Activated CD4-positive, CD25-positive, alpha-beta regulatory T cell treated with anti-CD3 and anti-CD28 coated beads, Interleukin-2, amount 50 U/mL, for 72 hours (primary cell): ENCODE measurements at places on chromosomes 16 and 17.

- DNase-seq = peak; percentile 98
These were observed at the start of gene SCRN2 for GRCh38 chr17:47840742-47841487. Gene SCRN2 (minus strand): TSS chr17:47841273. CDS start chr17:47840843, 430 bp downstream.

- no peak for DNase-seq
These were observed 43.0 kb upstream of the TOB1 start for GRCh38 chr17:50908860-50909764.

DNA sequence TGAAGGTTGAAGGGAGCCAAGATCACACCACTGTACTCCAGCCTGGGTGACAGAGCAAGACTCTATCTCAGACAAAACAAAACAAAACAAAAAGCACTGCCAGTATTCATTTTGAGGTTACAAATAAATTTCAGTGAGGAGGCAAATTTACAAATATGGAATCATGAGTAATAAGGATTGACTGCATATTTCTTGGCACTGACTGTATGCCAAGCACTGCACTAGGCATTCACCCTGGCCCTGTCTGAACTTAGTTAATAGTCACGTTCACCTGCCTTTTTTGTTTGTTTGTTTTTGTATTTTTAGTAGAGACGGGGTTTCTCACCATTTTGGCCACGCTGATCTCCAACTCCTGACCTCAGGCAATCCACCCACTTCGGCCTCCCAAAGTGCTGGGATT is 5.1 kb downstream of the LDAF1 start:
- DNase-seq = no peak

GRCh38 chr16:69566981-69567680 is 1.4 kb downstream of the NFAT5 start:
- DNase-seq = no peak

- DNase-seq = no peak
These were observed 21.5 kb upstream of the MYH13 start for GRCh38 chr17:10394201-10394887.

DNA sequence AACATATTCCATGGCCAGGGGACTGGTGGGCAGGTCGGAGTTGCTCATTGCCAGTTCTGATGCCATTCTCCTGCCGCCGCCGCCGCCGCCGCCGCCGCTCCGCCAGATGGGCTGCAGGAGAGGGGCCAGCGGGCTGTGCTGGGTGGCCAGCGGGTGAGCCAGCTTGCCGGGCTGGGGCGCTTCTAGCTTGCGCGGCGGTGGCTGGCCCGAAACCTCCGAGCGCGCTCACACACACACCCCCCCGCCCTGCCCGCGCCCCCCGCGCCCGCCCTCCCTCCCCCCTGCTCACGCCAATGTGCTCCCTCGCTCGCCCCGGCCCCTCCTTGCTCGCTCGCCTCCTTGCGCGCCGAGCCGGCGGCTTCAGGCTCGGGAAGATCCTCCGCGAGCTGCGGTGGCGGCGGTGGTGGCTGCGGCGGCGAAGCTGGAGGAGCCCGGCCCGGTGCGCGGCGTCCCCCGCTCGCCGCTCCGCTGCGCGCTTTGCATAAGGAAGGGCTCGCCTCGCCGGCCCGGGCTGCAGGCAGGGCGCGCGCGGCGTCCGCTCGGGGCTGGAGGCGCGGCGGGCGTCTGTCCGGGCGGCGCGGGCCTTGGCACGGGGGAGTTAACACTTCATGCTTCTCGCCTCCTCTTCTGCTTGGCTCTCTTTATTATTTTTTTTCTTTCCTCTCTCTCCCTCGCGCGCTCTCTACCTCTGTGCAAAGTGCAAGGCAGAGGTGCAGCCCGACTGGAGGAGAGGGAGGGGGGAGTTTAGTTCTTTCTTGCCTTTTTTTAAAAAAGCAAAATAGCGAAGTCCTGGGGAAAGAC is 500 bp downstream of the MAF start:
- DNase-seq = peak; percentile 69

GRCh38 chr17:57892820-57893595 is 43.2 kb upstream of the MRPS23 start:
- DNase-seq = no peak

DNA sequence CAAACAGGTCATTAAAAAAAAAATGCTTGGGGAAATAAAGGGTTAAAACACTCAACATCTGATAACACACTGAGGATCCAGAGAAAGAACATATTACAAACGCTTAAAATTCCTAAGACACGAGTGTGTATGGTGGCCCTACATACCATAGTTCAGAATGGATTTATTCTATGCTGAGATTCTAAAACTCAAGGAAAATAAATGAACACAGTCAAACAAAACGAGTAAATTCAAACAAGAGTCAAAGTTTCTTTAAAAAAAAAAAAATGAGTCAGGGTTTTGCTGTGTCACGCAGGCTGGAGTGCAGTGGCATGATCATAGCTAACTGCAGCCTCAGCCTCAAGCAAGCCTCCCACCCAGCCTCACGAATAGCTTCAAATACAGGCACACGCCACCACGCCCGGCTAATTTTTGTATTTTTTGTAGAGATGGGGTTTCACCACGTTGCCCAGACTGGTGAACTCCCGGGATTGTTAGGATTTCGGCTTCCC is 17.4 kb downstream of the CRK start:
- no peak for DNase-seq

DNA sequence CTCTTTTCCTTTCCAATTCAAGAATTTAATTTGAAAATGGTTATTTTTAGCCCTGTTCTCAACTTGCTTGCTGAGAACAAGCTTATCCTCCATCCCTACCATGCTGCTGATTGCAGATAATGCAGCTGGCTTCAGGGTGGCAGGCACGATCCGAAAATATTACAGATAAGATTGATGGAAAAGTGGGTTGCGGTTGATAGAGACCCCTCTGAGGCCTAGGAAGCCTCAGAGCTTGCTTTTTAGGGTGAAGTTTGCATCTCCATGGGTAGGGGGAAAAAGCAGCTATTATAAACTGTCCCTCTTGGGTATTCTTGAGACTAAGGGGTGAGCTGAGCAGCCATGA is 116.5 kb upstream of the GOT2 start:
- DNase-seq = no peak

- no peak for DNase-seq
These were observed 48.6 kb downstream of the CDRT4 start for GRCh38 chr17:15418781-15419180.

- no peak for DNase-seq
These were observed 3.9 kb downstream of the CARMIL2 start for GRCh38 chr16:67648764-67649407.

DNA sequence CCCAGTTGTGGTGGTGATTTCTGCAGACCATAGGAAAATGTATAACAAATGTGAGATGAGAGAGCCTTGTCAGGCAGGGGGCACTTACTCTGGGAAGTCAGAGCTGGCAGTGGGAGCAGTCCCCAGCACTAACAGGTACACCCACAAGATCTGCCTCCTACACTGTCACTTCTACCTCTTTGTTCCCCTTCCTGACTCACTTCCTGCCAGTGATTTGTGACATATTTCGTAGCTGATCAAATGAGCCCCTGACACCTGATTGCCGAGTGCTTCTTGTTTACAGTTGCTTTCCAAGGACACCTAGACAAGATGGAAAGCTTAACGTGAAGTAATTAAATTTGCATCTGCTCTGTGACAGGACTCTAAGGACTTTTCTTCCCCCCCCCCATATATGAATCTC is 40.5 kb downstream of the FTO start:
- DNase-seq = no peak

GRCh38 chr17:82887255-82888164 is 47.7 kb upstream of the ZNF750 start:
- DNase-seq = no peak

DNA sequence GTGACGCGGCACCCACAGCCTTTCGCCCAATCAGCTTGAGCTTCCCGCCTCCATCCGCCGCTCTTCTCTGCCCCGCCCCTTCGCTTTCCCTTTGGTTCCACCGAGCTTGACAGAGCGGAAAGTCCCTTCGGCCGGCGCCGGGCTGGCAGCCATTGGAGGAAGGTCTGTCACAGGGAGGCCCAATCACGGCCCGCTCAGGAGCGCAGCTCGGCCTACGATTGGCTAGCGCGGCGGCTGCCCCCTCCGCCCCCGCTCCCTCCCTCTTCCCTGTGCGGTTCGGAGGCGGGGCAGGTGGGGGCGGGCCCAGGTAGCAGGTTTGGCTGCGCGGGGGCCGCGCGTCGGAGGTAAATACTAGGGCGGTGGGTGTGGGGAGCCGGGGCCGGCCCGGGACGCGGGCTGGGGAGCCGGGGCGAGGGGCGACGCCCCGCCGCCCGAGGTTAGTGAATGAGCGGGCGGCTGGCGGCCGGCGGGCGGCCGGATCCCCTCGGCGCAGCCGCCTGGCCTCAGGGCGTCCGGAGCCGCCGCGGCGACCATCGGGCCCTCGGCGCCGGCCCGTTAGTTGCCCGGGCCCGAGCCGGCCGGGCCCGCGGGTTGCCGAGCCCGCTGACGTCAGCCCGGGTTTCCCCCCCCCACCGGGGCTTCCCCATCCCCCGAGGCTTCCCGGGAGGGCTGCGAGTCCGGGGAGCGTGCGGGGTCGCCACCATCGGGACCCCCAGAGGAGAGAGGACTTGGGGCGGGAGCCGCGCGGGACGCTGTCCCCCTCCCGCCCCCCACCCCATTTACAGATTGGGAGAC is at the start of gene CYLD:
Gene CYLD, plus strand, starts transcription at position 306 of the 795 bp plus-strand sequence. CDS start 7,613 bp downstream, outside the sequence.
- peak; percentile 98 for DNase-seq

DNA sequence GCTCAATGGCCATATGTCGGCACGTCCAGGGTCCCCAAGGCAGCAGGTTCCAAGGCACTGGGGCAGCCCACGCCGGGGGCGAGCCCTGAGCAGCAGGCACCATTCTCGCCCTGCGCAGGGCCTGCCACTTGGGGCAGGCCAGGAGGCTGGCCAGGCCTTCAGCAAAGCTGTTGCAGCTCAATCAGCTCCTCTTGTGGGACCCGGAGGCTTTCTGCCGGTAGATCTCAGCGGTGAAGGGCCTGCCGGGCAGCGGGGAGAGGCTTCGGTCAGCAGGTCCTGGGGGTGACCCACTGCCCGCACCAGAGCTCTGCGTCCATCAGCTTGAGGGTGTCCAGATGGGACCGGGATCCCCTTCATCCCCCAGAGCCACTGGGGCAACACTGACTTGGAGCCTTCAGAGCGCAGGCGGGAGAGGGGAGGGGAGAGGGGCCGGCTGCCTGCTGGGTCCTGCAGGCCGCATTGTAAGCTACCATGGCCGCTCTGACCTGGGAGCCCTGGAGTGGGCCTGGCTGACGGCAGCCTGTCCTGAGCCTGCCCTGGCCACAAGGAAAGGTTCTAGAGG is 9.5 kb upstream of the RASD1 start:
- DNase-seq = no peak

DNA sequence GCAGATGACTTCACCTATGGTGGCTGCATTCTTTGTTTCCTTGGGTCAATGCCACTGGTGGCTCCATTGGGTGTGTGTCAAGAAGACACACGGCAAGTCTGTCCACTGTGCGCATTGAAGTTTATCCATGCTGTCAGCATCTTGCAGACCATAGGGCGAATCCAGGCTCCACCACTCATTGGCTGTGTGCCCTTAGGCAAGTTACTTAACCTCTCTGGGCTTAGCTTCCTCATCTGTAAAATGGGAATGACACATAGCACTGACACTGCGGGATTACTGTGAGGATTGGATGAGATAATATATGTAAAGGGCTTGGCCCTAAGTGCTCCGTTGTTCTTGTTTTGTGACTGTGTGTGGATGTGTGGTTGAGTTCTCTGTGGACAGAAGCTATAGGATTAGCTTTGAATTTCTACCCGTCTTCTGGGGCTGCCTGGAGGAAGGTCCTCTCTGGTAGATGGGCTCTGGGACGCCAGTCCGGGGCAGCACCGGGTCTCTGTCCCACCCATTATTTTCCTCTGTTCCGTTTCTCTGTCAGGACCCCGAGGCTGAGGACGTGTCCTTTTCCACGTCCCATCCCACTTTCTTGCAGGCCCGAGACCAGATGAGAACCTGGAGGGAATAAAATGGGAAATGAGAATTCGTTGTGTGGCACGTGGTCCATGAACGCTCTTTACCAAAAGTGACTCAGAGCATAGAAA is 178.4 kb downstream of the IRF8 start:
- no peak for DNase-seq

- no peak for DNase-seq
These were observed 28.3 kb downstream of the WNT3 start for GRCh38 chr17:46790216-46790615.

GRCh38 chr17:29588562-29589411 is 661 bp downstream of the GIT1 start:
- peak; percentile 62 for DNase-seq

GRCh38 chr16:53372992-53373871 is 61.0 kb upstream of the RBL2 start:
- peak; percentile 77 for DNase-seq

DNA sequence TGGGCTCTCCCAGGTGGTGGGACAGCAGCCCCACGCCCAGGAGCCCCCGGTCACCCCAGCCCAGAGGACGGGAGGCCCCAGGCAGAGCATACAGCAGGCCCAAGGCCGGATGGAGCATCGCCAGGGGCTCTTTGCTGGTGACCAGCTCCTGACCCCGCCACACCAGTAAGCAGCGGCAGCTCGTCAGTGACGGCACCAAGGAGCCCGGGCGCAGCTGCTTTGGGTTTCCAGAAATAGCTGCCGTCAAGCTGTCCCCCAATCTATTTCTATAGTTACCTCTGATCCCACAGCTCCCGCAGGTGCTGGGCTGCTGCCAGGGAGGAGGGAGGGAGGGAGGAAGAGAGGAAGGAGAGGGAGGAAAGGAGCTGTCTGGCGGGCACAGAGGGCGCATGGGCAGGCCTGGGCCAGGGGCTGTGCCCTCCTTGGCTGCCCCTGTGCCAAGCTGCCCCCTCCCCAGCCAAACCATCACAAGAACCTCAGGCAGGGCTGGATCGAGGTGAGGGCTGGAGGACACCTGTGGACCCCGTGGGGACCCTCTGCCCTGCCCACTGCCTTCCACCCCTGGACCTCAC is 10.8 kb upstream of the RASD1 start:
- DNase-seq = no peak

DNA sequence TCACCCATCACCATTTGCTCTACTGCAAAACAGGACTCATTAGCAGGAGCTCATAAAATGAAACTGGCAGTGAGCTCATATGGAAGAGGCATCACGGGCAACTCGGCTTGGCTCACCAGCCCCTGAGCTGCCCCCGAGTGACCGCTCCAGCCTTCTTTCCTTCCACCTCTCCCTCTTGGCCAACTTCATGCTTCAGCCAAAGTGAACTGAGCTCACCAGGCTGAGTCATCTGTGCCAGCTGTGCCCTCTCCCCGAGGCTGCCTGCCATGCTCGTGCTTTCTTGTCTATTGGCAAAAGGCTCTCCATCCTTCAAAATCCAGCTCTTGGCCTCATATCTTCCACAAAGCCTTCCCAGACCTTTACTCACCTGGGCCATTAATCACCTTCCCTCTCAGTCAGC is 391.4 kb downstream of the WWOX start:
- DNase-seq = no peak

- no peak for DNase-seq
These were observed 40.4 kb downstream of the BAIAP2 start for GRCh38 chr17:81075307-81075706.
